GM12865 (cell line): ENCODE measurements at places on chromosomes 12 and 14.

DNA sequence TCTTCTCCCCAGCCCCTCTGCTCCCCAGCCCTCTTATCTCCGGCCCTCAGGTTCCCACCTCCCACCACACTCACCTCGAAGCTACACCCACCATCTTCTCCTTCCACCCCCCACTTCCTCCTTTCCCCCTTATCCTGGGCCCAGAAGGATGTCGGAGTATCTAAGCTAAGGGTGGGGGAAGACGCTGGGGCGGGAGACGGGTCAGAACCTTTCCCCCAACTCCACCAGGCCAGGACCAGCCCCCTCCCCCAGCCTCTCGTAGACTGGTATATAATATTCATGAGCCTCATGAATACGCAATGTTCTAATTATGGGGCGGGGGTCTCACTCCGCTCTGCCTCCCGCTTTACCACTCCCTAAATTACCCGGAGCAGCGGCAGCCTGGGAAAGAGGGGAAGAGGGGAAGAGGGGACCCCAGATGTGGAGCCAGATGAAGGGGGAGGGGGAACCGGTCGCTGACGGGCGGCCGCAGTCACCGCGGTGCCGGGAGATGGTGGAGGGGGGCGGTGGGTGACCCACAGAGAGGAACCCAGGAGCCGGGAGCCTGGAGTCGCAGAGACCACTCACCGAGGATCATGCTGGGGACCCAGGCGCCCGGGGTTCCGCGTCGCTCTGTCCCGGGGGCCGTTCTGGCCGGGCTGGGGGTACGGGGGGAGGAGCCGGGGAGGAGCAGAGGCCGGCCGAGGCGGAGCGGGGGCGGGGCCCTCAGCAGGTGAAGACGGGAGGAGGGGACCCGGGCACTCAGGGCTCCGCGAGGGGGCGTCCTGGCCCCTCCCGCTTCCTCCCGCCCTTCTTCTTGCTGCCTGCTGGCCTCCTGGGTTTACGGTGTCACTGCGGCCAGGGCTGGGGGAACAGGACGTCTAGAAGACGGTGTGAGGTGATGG lies 6.4 kb upstream of the ZNF385A start:
- peak; percentile 64 for DNase-seq

- no peak for DNase-seq
Observed at GRCh38 chr12:25433581-25434325, 119.3 kb downstream of the LMNTD1 start.

DNA sequence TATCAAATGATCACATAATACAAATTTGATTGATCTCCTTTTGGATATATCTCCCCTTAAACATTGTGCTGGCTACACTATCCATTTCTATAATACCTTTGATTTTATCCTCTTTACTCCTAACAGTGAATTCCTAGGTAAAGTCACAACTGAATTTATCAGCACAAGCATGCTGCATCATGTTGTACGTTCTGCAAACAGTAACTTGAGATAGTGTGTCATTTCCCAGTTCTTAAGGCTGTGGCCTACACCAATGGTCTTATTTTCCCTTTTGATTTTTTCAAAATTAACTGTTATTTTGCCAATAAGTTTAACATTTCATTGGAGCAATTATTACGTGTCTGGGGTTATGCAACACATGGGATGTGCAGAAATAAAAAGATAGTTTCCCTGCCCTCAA lies 24.8 kb downstream of the PRKCH start:
- DNase-seq = no peak

DNA sequence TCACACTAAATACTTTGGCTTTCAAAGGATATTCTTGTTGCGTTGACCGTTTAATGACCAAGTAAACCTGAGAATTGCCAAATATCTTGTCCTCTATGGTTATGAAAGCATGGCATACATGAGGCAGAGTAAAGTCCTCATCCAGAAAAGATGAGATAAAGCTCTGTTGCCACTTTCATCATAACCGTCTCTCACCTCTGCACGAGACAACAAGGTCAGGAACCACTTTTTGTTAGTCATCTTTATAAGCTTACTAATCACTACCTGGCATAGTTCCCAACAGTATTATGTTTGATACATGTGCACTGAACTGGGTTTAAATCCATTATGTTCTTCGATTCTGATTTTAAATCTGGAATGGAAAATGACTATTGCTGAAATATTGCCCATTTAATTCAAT lies 31.3 kb downstream of the PTPRB start:
- DNase-seq = no peak

DNA sequence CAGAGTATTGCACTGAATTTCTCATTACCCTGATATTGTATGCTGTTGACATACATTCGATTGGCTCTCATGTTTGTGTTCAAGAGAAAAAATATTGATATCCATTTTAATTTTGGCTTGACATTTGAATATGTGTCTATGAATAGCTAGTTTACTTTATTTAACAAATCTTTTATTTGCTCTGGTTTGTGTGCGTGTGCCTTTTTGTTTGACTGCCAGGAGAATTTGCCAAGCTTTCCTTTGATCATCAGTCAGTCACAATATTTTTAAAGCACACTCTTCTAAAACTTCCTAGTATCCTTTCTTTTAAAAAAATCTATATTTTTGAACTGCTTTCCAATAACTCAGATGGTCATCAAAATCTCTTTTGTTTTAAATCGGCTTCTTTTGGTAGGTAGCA lies 179.3 kb upstream of the FLRT2 start:
- no peak for DNase-seq
